CD8-positive, alpha-beta T cell (primary cell): ENCODE measurements at places on chromosomes 7 and 10. TPM values are rescaled to one million over a fixed set of nuclear protein-coding genes. Genes with fewer than 3 reads are reported as not detected.

Gene GRM3
- not detected for total RNA-seq

Gene MNX1
- not detected for total RNA-seq

Gene CCDC3
- not detected for total RNA-seq

Gene SFTPA1
- total RNA-seq = not detected

Gene TMEM209
- 15.7 TPM for total RNA-seq

Gene FAM25A
- not detected for total RNA-seq

Gene HABP2
- not detected for total RNA-seq

Gene CPXM2
- not detected for total RNA-seq

GRCh38 chr7:75690121-75690523 is 48.6 kb downstream of the HIP1 start:
- DNase-seq = no peak

DNA sequence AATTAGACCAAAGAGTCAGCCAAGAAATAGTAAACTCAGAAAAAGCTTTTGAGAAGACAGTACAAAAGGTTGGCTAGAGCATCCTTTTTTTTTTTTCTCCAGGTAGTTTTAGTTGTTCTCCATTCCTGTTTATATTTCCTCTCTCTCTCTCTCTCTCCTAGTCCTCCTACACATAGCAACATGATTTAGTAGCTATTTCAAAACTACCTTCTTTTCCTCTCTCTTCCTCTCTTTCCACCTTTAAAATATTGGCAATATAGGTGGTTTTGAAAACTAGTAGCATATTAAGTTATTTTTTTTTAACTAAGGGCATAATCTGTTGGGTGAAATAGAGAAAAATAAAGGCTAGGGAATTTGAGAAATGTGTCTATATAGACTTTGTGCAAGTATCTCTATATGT is 5.0 kb downstream of the SKIDA1 start:
- no peak for DNase-seq

- no peak for DNase-seq
Observed at GRCh38 chr10:32865170-32865569, 92.9 kb downstream of the ITGB1 start.

- DNase-seq = no peak
Observed at GRCh38 chr7:95980706-95981105, 208.4 kb downstream of the DYNC1I1 start.

DNA sequence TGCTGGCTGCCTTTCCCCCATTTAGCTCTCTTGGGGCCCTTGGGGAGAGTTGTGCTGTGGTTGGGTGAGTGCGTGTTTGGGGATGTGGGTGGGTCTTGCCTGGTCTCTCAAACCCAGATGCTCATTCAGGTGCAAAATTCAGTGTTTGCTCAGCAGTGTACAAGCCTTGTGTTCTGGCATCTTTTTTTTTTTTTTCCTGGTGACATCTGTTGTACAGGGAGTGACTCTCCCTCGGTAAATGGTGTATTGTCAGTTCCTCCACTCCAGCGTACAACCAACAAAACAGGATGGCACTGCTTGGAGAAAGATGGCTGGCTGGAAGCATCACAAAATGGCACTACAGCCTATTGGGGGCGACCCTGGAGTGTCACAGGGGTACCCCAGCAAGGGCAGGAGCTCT is 75.5 kb downstream of the LRMDA start:
- no peak for DNase-seq

DNA sequence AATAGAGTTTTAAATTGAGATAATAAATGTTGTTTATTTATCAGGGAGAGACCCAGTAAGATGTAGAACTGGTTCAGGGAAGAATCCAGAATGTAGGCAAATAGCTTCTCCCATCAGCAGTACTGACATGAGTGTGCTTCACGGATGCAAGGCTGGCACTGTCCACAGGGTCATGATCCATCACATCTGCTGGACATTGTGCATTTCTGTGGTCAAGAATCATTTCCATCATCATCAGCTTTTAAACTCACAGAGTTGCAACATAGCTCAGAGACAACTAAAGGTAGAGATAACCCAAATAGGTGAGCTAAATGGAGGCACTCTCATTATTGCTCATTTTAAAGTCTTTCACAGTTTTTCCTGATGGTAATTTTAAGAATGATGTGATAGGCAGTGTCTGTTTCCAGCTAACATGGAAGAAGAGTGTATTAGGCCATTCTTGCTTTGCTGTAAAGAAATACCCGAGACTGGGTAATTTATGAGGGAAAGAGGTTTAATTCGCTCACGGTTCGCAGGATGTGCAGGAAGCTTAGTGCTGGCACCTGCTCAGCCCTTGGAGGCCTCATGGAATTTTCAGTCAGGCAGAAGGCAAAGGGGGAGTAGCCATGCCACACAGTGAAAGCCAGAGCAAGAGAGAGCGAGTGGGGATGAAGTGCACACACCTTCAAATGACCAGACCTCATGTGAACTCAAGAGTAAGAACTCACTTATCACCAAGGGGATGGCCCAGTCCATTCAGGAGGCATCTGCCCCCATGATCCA is 80.8 kb downstream of the INPP5A start:
- no peak for DNase-seq

- no peak for DNase-seq
Observed at GRCh38 chr10:110134917-110135316, 72.5 kb upstream of the MXI1 start.

GRCh38 chr7:12397671-12398070 is 6.0 kb downstream of the VWDE start:
- DNase-seq = no peak

GRCh38 chr10:62582101-62582705 is 208.0 kb downstream of the ZNF365 start:
- DNase-seq = no peak

DNA sequence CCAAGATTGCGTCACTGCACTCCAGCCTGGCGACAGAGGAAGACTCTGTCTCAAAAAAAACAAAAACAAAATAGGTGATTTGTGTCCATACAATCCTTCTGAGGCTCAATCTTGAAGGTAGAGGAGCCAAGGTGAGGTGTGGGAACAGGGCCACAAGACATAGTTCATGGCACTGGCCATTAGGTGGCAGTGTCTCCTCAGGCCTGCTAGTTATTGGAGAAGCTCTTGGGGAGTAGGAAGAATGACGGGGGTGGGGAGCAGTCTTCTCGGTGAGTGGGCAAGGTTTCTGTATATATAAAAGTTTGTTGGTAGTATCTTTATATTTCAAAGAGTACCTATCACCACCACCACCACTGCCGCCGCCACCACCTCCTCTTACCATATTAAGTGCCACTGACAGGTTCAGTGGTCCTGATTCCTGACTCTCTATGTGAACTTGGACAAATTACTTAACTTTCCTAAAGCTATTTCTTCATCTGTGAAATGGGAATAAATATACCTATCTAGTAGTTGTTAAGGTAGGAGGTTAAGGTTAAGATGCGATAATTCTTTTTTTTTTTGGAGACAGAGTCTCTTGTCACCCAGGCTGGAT is 24.0 kb downstream of the CCSER2 start:
- peak; percentile 86 for DNase-seq

GRCh38 chr10:21860718-21861117 is 142.8 kb downstream of the DNAJC1 start:
- no peak for DNase-seq

DNA sequence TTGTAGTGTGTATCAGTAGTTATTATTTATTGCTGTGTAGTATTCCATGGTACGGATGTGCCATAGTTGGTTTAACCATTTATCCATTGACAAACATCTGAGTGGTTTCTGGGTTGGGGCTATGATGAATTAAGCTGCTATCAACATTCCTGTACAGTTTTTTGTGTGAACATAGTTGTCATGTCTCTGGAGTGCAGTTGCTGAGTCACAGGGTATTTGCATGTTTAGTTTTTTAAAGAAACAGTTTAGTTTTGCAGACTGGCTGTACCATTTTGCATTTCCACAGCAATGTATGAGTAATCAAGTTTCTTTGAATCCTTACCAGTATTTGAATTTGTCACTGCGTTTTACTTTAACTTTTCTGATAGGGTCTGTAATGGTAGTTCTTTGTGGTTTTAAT is 516.7 kb upstream of the CELF2 start:
- no peak for DNase-seq

- DNase-seq = no peak
Observed at GRCh38 chr10:127882801-127883459, 9.8 kb downstream of the CLRN3 start.

DNA sequence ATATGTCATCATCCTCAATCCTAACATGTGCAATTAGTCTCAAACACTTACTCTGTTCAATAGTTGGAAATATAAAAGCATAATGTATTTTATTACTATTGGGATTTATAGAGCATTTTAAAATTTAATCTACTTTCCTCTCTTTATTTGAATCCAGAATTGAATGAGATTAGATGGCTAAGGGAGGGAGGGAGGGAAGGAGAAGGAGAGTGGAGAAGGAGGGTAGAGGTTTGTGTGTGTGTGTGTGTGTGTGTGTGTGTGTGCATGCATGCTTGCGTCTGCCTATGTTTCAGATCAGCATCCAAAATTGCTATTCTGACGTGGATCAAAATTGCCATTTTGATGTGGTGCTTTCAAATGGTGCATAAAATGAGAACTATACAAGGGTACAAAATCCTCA is 90.8 kb downstream of the NRP1 start:
- DNase-seq = no peak

DNA sequence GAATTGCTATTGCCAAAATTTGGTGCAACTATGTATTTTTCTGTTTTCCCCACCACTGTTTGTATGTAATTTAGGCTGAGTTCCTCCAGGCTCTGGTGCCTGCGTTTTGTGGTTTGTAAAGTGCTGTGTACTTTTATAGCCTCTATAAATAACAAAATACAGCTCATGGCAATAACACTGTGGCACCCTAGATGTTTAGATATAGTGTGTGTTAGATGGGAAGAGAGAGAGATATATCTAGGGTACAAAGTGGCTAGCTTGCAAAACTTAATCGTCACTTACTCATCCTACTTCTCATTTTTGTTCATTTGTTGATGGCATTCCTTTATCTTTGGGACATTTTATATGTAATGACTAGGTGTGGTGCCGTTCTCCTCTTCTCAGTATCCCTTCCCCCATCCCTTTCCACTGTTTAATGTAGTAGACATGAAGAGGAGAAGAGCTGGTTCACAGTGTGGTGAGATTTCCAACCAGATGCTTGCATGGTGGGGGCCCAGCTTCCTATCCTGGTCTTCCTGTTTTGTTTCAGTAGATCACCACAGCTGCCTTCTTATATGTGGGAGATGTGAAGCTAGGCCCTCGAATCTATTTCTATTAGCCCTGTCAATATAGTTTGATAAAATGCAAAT is 115.0 kb downstream of the SND1 start:
- DNase-seq = no peak

DNA sequence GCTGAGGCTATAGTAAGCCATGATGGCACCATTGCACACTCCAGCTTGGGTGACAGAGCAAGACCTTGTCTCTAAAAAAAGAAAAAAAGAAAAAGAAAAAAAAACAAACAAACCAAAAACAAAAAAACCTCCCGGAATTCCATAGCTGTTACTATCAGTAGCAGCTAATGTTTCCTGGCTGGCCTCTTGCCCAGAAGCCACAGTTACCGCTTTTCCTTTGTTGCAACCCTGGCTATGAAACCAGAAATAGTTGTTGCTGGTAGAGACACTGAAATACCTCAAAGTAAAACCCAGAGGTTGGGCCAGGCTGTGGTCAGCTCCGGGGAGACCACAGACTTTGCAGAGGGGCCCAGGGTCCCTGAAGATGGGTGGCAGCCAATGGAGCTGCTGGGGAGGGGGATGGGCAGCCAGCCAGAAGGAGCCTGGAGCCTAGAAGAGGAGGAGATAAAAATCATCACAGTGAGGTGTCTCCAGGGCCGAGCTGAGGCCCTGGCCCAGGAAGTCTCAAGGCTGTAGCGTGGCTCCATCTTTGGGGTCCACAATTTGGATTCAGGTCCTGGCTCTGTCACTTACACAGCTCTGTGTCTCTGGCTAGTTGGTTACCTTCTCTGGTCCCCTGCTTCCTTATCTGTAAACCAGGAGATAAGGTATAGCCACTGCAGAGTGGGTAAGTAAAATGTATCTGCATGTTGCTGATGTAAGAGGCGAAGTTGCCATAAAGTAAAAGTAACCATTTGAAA is 3.4 kb upstream of the CHST12 start:
- DNase-seq = no peak

GRCh38 chr7:36272567-36273269 is 116.9 kb upstream of the ANLN start:
- DNase-seq = no peak

GRCh38 chr10:117346574-117346973 is 28.7 kb downstream of the PDZD8 start:
- no peak for DNase-seq

- no peak for DNase-seq
Observed at GRCh38 chr7:50300336-50300735, 4.2 kb upstream of the IKZF1 start.

DNA sequence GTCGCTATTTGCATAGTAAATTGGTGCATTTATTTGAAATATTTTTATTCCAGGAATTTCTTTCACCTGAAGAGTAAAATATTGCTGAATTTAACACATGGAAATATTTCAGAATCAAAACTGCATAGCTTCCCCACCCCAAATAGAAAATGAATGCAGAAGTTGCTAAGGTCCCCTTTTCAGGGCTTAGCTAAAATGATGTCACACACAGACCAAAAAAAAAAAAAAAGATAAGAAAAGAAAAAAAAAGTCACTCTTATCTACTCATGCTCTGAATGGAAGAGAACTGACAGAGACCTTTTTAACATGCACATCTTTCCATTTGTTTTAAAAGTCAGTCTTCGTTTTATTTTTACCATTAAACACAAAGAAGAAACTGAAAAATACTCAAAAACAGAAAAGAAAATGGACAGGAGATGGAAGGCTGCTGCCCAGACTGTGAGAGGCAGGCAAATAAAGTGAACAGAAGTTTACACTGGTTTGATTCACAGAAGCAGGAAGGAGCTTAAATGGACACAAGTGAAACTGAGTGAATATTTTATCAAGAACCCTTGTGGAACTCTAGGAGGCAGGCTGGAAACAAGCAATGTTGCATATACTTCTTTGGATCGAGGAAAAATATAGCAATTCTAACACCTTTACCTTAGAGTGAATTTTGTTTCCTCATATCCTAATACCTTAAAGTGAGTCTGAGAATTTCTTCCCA is 32.0 kb downstream of the PSMC2 start:
- DNase-seq = no peak

DNA sequence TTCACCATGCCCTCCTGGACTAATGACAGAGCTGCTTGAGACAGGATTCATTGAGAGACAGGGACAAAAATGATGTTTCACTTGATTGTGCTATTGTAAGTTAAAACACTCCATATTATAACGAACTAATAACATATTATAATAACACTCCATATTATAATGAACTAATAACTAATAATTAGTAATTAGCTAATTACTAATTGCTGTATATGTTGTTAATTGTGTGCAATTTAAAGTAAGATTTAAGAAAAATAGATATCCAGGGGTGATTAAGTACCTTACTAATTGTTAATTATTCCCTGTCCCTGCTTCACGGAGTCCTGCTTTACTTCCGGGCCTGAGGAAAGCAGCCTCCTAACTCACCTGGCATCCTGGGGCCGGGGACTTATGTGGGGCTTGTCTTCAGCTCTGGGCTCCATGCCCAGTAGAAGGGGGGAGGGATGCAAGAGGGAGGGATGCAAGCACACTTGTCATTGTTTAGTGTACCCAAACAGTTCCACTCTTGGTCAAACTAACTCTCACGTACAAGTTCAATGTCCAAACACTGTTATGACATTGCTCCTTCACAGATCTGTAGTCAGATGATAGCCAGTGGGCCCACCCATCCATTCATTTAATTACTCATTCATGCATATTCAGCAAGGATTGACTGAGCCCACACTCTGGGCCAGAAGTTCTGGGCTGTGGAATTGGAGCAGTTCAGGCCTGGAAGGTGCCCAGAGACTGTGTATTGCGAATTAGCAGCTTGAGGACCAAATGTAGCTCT is 53.8 kb downstream of the COL13A1 start:
- DNase-seq = no peak
